NCI-H526 treated with DMSO at 0.1 percent for 48 hours (cell line): ENCODE measurements at places on chromosomes 5 and 9.

- no peak for DNase-seq
These were observed 6.5 kb downstream of the TBC1D2 start for GRCh38 chr9:98248737-98249474.

DNA sequence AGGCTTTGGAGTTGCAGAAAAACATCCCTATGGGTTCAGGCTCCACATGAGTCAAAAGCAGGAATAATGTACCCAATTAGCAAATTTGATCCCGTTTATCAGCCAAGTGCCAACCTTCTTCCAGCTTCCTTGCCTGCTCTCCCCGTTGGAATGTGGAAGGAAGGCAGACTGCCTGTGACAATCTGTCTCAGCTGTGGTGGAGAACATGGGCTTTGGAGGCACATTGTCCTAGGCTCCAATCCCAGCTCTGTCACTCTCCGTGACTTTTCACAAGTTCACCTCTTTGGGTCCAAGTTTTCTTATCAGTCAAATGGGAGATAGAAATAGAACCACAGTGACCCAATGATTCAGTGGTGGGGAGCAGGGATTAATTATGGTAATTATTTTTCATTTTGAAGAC lies 113.9 kb downstream of the ARHGAP26 start:
- no peak for DNase-seq

GRCh38 chr9:133657120-133657661 lies 21.0 kb downstream of the DBH start:
- DNase-seq, result no peak

DNA sequence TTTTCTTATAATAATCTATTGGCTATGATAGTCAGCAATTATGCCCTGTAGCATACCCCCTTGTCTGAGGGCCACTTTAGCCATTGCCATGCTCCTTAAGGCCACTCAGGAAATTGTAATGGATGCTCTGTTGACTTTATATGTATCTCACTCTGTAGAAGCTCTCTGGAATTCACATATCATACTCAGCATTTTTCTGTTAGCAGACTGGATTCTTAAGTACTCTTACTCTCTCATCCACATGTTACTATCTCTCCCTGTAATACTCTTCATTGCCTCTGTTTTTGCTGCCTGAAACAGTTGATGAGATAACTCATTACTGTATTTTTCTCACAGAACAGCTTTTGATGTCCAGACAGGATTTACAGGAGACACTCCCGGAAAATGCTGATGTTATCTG lies 24.2 kb downstream of the TMEM232 start:
- no peak for DNase-seq

GRCh38 chr9:132414731-132415130 lies 4.7 kb downstream of the CFAP77 start:
- no peak for DNase-seq

DNA sequence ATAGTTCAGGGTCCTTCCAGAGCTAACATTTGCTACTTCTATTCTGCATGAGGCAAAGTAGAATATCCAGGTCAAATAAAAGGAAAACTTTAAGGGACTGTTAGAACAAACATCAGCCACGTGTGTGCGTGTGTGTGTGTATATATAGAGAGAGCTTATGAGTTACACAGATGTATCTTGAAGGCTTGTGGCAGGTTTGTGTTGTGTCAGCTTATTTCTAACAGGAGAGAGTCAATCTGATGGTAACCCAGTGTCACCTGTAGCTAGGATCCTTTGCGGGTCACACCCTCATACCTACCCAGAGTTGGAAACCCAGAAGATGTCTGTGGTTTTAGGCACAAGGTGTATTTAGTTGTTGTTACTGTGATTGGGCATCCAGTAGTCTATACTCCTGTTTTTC lies 12.7 kb downstream of the POLR1E start:
- no peak for DNase-seq

DNA sequence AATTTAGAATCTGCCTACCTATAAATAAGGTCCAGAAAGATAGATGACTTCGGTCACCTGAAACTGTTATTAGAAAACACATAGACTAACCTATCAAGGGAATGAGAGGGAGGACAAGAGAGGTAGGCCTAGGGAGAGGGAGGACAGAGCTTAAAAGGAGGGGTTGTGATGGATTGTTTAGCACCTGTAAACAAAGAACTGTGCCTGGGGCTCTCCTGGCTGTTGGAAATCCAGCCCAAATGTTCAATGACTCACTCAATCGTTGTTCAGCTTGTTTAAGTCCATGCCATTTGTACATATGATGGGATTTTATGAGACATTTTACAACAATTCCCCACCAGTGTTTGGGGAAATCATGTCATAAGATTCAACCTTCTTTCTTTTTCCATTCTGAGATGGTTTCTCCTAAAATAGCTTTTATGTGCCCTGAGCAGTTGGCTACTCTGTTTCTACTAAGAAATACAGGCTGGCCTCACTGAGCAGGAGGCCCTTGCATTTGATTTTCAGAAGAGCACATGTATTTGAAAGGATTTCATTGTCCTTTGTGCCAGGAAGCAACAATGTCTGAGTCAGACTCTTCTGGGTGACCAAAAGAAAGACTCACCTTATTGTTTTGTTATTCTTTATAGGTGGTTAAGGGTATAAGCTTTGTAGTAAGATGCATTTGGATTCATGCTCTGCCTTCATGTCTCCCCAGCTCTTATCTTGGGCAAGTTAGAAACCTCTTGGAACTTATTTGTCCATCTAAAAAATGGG lies 48.2 kb upstream of the GPR151 start:
- no peak for DNase-seq

DNA sequence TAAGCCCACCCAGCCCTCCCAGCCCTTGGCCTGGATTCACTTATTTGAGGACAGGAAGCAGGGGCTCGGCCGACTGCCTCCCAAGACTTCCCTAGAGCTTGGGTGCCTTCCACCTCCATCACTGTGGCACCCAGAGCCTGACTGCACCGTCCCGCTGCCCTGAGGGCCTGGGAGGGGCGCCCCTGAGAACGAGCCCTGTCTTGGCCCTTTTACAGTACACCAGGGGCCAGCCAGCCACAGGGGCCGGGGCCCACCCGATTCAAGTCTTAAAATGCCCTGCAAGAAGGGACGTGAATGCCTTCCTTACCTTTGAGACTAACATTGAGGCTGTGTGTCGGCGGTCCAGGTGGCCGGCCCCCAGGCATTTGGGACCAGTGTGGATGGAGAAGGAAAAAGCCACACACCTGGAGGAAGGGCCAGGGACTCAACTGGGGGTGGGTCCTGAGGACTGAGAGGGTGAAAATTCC lies 16.8 kb downstream of the FAM78A start:
- no peak for DNase-seq

GRCh38 chr5:51208296-51208695 lies 175.0 kb upstream of the ISL1 start:
- DNase-seq, result no peak

- no peak for DNase-seq
These were observed 226.4 kb downstream of the ADAMTS6 start for GRCh38 chr5:65255294-65255693.

- no peak for DNase-seq
These were observed at the start of gene ARL14EPL for GRCh38 chr5:116032094-116032517. Gene ARL14EPL, plus strand, starts transcription at chr5:116032472. Its CDS starts 18,994 bp downstream, at chr5:116051466.

DNA sequence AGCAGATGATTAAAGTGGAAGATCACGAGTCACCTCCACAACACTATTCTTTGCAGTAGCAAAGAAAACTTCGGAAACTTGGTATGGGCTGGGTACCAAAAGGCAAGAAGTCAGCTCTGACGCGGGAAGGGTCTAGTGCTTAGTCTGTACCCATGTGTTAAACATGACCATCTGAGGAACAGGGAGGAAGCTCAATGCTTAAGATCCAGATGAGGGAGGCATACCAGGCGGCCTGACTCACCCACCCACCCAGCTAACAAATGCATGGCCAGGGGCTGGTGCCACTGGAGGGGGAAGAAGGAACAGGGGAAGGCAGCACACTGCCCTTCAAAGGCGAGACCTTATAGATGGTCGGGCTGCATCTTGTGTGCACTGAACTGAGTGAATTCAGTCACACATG lies 41.8 kb downstream of the CAMSAP1 start:
- DNase-seq, result no peak

DNA sequence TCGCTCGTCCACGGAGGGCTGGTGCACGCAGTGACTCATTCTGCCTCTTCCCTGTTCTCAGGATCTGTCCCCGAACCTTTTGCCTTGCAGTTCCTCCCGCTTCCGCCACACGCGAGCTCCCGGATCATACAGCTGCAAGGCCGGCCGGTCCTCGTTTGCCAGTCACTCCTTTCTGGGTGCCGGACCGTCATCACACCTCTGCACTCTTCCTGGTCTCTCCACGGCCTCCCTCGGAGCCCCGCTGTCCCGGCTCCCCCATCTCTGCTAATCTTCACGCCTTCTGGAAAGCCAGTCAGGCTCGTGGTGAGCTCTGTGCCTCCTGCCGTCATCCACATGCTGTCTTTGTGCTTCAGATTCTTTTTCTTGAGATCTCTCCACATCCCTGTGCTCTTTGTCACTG lies 91.8 kb downstream of the STX17 start:
- no peak for DNase-seq
